ENCODE measurements at places on chromosomes 7 and 10.

DNA sequence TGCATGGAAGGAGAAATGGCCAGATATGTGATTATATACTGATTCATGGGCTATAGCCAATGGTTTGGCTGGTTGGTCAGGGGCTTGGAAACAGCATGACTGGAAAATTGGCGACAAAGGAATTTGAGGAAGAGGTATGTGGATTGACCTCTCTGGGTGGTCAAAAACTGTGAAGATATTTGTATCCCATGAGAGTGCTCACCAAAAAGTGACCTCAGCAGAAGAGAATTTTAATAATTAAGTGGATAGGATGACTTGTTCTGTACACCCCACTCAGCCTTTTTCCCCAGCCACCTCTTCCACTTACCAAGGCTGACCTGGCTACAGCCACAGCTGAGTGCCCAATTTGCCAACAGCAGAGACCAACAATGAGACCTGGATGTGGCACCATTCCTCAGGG, 146.7 kb downstream of the GPR37 start:
- DNase-seq, result no peak

DNA sequence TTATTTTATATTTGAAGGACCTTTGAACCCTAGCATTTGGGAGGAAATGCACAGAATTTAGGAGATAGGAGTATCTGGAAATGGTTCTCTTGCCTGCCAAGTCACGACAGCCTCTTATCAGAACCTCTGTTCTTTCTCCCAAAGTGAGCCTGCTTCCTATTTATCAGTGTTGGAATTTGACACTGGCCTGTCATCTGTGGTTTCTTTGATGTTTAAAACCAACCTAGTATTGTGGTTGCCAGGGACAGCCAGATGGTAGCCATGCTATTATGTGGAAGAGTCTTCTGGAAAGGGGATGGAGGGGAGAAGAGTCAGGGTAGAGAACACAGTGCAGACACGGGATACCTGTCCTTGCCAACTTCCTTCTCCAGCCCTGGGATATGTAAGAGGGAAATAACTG, 21.1 kb downstream of the ZNF282 start:
- no peak for DNase-seq

GRCh38 chr7:28165961-28166955, 14.3 kb downstream of the JAZF1 start:
- DNase-seq, result no peak

DNA sequence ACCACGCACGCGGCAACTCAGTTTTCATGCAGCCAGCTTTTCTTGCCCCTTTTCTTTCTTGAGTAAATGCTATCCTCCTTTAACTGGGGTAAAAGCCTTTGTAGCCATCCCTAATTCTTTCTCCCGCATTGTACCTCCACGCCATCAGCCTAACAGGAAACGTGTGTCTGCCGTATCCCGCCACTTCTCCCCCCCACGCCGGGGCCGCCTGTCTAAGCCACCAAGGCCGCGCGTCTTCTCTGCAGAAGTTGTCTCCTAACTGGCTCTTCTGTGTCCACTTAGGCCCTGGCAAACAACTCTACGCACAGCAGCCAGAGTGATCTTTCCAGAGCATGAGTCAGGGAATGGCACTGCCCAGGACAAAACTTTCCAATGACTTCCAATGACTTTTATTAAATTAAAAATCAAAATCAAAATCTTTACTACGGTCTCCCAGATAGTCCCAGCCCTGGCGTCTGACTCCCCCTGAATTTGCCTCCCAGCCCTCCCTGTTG, 74.6 kb downstream of the XRCC2 start:
- DNase-seq, result no peak

- DNase-seq, result no peak
These were observed 3.2 kb downstream of the MAFK start for GRCh38 chr7:1533547-1534329.

DNA sequence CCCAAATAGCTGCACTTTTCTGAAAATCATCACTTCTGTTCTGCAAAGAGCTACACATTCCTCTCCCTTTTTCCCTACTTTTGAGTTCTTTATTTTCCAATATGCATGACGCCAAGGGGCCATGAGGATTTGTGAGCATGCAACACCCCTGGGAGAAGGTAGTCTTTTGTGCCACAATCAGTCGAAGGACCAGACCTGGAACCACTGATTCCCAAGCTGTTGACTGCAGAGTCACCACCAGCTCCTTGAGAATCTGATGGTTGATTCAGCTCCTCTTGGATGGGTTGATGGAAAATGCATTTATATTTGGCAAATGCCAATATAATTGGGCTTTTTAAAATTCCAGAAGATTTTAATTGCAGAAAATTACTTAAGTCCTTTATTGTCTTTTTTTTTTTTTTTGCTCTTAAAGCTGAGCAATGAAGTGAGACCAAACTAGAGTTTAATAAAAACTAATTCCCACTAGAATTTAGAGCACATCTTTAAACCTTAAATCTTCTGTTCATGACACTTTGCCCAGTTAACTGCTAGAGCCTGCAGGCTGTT, 554.1 kb downstream of the TNS3 start:
- no peak for DNase-seq

- no peak for DNase-seq
These were observed 362.7 kb downstream of the PLXNA4 start for GRCh38 chr7:132213583-132213982.

DNA sequence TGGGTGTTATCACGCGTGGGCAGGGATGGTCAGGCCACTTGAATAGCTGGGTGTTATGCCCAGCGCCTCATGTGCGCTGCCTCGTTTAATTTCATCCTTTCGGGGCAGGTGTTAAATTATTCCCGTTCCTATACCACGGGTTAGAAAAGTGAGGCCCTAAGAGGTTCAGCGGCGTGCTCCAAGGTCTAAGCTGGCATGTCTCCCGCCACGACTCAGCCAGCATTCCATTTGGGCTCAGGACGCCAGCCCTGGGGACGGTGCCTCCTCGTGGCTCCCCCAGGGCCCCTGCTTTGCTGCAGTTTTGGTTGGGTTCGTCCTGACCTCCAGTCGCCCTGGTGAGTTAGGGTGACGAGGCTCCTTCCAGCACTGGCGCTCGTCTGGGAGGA, 124.5 kb downstream of the TRRAP start:
- no peak for DNase-seq

DNA sequence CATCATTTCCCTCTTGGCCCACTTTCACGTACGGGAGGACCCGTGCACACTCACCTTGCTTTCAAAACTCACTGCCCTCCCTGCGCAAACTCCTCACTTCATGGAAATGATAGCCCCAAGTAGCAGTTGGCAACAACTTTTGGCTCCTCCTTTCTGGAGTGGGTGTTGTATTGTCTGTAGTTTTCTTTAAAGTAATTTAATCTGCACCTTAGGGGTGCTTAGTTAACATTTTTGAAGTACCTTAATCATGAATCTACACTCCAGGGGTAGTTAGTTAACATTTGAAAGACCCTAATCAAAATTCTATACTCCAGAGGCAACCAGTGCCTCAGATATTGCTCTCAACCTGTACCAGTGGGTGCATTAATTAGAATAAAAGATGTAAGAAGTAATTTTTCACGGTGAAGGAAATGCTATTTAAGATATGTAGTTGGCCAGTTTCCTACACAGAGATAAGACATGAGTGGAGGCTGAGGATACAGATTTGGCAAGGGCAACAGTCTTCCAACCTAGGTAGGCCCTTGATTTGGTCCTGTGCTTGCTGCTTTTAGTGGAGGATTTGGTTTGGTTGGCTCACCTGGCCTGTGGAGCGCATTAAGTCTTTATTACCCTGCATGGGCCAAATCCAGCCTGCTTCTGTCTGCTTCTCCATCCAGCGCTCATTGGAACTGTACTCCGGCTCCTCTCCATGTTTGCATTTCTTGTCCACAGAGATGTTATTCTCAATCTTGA, 93.0 kb downstream of the EXOC4 start:
- no peak for DNase-seq

DNA sequence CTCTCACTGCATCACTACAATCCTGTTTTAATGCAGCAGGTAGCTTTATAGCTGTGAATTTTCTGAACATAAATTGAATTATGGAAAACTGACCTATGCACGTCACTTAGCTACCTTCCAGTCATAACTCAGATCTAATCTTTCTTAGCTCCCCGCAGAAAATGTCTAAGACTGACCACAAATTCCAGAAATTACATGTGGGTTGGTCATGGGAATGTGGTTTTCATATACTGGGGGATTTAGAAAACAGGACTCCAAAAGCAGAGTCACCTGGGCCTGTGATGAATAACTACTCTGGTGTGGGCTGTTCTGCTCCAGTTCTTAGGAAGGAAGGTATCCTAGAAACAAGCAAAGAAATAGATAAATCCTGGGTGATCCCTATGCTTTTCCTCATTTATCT, 178.4 kb upstream of the LRRTM3 start:
- DNase-seq, result no peak

- no peak for DNase-seq
These were observed 304.9 kb upstream of the KAT6B start for GRCh38 chr10:74521526-74521925.

DNA sequence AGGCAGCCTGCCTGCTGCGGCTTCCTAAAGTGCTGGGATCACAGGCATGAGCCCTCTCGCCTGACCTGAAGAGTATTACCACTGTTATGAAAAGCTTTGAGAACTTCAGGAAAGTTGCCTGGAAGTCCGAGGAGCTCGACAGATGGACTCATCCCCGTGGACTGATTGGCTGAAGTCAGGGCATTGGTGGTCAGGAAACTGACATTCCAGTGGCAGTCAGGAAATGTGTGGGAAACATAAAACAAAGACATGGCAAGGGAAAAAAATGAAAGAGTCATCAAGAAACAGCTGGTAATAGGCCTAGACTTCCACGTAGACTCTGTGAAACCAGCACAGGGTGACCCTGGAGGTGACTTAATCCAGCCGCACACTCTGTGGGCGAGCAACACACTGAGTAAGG, 123.3 kb downstream of the CDH23 start:
- no peak for DNase-seq

GRCh38 chr10:90675621-90676020, 182.2 kb downstream of the HTR7 start:
- DNase-seq, result no peak

Data from G401 (cell line).